ENCODE measurements at places on chromosomes 5 and 9.

GRCh38 chr5:179772351-179772750 lies 21.4 kb upstream of the LTC4S start:
- no peak for DNase-seq

DNA sequence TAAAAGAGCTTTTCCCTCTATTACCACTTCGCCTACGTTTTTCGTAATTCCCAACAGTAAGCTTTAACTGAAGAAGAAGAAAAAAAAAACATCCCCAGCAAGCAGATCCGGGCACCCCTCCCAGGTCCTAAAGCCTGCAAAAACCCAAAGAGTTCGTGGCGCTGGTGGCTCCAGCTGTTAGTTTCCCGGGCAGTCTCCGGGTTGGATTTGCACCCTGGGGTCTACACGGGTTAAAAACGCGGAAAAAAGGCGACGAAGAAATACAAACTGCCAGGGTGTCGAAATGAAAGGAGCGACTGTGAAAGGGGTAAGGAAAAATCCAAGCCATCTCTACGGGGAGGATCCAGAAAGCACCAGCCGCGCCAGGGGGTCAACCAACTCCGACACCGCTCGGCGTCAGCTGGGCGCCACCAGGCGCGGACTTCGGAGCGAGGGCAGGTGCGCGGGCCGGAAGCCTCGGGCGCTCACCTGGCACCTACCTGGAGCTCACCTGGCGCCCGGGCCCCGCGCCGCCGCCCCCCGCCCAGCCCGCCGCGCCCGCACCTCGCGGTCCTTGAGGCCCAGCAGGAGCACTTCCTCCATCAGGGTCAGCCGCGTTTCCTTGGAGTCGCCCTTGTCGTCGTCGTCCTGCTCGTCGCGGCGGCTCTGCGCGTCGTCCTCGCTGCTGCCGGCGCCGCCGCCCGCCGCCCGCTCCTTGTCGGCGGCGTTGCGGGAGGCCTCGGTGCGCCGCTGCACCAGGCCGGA lies 680 bp downstream of the GOLPH3 start:
- peak; percentile 7 for DNase-seq

GRCh38 chr5:23389291-23390101 lies 117.9 kb upstream of the PRDM9 start:
- no peak for DNase-seq

- DNase-seq = no peak
Observed at GRCh38 chr9:75146229-75146628, 57.9 kb downstream of the OSTF1 start.

- no peak for DNase-seq
Observed at GRCh38 chr5:178113841-178114324, 551 bp downstream of the N4BP3 start.
